Central memory CD8-positive, alpha-beta T cell (primary cell): ENCODE measurements at places on chromosomes 7 and 10.
A peak's percentile ranks its signal among the peaks of the same experiment; 100 is the strongest.

DNA sequence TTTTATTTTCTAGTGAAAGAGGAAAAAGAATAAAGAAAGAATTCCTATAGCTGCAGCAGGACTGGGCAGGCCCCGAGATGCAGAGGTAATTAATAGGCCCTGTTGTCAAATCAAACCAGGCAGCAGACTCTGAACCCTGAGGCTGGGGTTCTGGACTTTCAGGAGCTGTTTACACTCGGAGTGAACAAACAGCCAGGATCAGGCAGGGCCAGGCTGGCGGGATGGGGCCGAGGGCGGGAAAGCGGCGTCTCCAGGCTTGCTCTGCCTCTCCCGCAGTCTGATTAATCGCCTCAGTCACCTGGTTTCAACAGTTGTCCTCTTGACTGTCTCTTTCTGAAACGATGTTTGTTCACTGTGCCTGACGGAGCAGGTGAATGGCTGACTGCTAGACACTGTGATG, 675.4 kb upstream of the FOXK1 start:
- no peak overlapping the region for H3K27ac ChIP-seq
- no peaks in the 10 kb centered on the region for H3K4me1 ChIP-seq
- H3K4me3 ChIP-seq = no peak overlapping the region
- DNase-seq = no peak
- no peaks in the 10 kb centered on the region for H3K36me3 ChIP-seq
- H3K27me3 ChIP-seq = peaks cover 32% of the 10 kb centered on the region

DNA sequence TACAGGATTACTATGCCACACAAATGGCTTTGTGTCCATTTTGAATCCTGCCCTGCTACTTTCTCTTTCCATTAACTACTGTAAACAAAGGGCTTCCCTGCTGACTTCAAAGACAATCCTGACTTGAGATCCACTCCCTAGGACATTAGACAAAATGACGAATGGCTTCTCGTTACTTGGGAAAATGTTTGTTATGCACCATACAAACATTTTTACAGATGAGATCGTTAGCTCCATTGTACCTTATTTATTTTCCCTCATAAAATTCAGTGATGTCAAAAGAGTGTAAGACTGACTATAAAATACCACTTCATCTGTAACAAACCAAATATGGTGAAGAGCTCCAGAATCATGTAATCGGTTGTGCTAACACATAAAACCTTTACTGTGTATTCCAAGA, 121.8 kb downstream of the CD36 start:
- no peaks in the 10 kb centered on the region for H3K36me3 ChIP-seq
- no peak overlapping the region for H3K27ac ChIP-seq
- no peak overlapping the region for H3K4me3 ChIP-seq
- no peaks in the 10 kb centered on the region for H3K27me3 ChIP-seq

DNA sequence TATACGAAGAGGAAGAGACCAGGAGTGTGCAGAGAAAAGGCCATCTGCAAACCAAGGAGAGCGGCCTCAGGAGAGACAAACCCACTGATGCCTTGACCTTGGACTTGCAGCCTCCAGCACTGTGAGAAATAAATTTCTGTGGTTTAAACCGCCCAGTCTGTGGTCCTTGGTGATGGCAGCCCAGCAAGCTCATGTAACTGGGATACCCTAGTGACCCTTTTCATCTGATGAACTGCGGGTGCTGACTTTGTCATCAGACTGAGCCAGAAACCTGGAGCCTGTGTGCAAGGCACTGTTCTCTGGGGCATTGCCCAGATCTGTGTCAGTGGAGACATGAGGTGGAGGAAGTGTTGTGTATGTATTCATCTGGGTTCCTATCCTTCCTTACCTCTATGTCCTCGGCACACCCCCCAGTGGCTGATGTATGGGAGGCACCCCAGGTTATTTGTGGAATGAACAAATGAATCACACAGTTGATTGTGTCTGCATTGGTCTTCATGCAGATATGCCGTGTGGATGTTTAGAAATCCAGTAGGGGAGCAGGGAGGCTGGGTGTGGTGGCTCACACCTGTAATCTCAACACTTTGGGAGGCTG, 64.5 kb upstream of the BTBD16 start:
- no peak overlapping the region for H3K4me3 ChIP-seq
- no peaks in the 10 kb centered on the region for H3K4me1 ChIP-seq
- H3K36me3 ChIP-seq = no peaks in the 10 kb centered on the region
- no peak for DNase-seq

DNA sequence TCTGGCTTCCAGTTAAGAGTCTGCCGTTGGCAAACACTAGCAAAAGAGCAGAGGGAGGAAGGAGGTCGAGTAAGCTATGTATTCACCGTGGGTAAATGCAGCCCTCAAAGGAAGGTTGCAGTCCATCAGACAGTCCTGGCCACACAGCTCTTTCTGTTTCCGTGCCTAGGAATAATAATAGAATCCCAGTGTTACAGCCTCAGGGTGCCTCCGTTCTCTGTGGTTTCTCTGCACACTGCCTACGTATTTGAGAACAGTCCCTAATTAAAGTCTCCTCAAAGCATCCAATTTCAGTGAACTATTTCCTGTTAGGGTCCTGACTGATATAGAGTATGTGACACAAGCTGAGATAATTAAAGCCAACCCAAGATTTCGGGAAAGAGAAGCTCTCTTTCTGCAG, 176.7 kb downstream of the GPAM start:
- H3K27me3 ChIP-seq = peaks cover 3% of the 10 kb centered on the region
- no peak overlapping the region for H3K27ac ChIP-seq
- DNase-seq = no peak
- no peak overlapping the region for H3K4me3 ChIP-seq
- no peaks in the 10 kb centered on the region for H3K36me3 ChIP-seq

DNA sequence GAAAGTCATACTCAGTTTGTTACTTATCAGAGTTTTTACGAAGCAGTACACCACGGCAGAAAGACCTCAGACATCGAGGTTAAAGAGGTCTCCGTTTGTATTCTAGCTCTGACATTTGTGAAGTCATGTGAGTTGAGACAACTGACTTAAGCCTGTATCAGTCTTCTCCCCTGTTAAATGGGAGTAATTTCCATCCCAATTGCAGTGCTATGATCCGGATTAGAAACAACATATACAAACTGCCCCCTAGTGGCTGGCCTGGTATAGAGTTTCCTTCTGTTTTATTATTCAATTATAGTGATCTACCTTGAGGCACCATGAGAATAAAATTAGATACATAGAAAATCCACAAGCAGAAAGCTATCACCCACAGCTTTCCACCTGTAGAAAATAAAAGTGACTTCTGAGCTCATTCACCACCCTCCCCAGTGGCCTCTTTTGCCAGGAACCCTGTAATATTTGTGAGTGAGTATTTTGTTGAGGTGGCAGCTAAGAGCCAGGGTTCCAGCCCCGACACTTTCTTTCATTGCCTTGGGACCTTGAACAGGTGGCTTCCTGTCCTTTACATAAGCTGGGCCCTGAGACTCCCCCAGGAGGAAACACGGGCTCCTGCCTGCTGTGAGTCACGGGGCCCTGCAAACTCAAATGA, 607.2 kb upstream of the MGMT start:
- peaks cover 10% of the 10 kb centered on the region for H3K27me3 ChIP-seq
- H3K27ac ChIP-seq = no peak overlapping the region
- no peaks in the 10 kb centered on the region for H3K36me3 ChIP-seq
- no peak for DNase-seq

GRCh38 chr10:132481690-132482089, 55.9 kb upstream of the INPP5A start:
- no peak for DNase-seq
- H3K27ac ChIP-seq = no peak overlapping the region
- H3K4me3 ChIP-seq = no peak overlapping the region
- peaks cover 37% of the 10 kb centered on the region for H3K27me3 ChIP-seq
- H3K36me3 ChIP-seq = peaks cover 2% of the 10 kb centered on the region
- H3K4me1 ChIP-seq = no peaks in the 10 kb centered on the region

DNA sequence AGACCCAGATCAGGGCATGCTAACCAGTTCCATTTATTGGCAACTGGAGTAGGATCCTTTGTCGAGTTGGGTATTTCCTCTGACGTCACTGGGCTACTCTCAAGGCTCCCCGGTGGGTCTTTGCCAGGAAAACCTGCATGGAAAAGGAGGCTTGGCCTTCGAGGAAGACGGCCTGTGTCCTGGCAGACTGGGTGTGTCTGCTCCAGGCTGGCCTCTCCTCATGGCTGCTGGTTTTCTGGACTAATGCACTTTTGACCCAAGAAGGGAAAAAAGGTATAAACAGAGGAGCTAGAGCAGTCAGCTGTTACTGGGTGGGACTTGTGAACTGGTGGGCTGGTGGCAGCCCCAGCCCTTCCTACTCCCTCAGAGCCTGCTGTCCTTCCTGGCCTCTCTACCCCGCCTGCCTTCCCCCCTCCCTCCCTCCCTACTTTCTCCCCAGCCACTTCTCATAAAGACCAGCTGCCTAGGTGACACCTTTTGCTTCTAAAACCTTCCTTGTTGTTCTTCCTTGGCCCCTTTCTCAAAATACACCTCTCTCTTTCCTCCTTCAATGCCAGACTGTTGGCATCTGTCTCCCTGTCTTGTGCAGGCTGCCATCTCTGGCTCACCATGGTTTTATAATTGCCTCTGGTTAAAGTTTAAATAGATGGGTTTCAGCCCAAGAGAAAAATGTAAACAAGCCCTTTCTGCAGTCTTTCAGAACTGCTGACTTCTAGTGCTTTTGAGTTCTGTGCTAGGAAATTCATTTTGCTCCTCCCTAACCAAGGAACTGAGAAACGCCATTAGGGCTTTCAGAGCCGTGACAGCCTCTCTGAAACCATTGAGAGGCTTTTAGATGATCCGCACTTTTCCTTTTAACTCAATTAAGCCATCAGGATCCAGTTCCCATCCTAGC, 101.8 kb upstream of the MKLN1 start:
- peaks cover 1% of the 10 kb centered on the region for H3K36me3 ChIP-seq
- peak overlapping the region; percentile 56 for H3K27ac ChIP-seq
- no peak for DNase-seq
- no peak overlapping the region for H3K4me3 ChIP-seq
- H3K4me1 ChIP-seq = peaks cover 10% of the 10 kb centered on the region
- H3K27me3 ChIP-seq = no peaks in the 10 kb centered on the region

GRCh38 chr10:122338609-122339441, 35.7 kb upstream of the PLEKHA1 start:
- H3K27me3 ChIP-seq = peaks cover 37% of the 10 kb centered on the region
- H3K4me1 ChIP-seq = peaks cover 5% of the 10 kb centered on the region
- H3K27ac ChIP-seq = no peak overlapping the region
- no peak for DNase-seq

- H3K36me3 ChIP-seq = no peaks in the 10 kb centered on the region
- H3K27ac ChIP-seq = no peak overlapping the region
- no peaks in the 10 kb centered on the region for H3K4me1 ChIP-seq
- DNase-seq = no peak
These were observed 195.6 kb upstream of the CSTF2T start for GRCh38 chr10:51894771-51895578.

GRCh38 chr7:101433688-101434087, 71.0 kb downstream of the COL26A1 start:
- H3K4me1 ChIP-seq = no peaks in the 10 kb centered on the region
- no peaks in the 10 kb centered on the region for H3K36me3 ChIP-seq
- H3K27me3 ChIP-seq = peaks cover 68% of the 10 kb centered on the region
- DNase-seq = no peak

- H3K4me3 ChIP-seq = no peak overlapping the region
- peaks cover 7% of the 10 kb centered on the region for H3K4me1 ChIP-seq
- peaks cover 2% of the 10 kb centered on the region for H3K36me3 ChIP-seq
- H3K27ac ChIP-seq = no peak overlapping the region
- DNase-seq = no peak
- H3K27me3 ChIP-seq = no peaks in the 10 kb centered on the region
These were observed 141.5 kb downstream of the LRRN3 start for GRCh38 chr7:111232249-111233084.

- no peak overlapping the region for H3K27ac ChIP-seq
- no peak overlapping the region for H3K4me3 ChIP-seq
- no peaks in the 10 kb centered on the region for H3K36me3 ChIP-seq
- H3K27me3 ChIP-seq = no peaks in the 10 kb centered on the region
These were observed 76.2 kb downstream of the VIPR2 start for GRCh38 chr7:159068488-159068811.

- no peak for DNase-seq
- H3K4me3 ChIP-seq = no peak overlapping the region
- no peak overlapping the region for H3K27ac ChIP-seq
- no peaks in the 10 kb centered on the region for H3K27me3 ChIP-seq
These were observed 70.0 kb downstream of the SMURF1 start for GRCh38 chr7:99073839-99074446.

- peaks cover 7% of the 10 kb centered on the region for H3K27me3 ChIP-seq
- H3K27ac ChIP-seq = no peak overlapping the region
- no peaks in the 10 kb centered on the region for H3K4me1 ChIP-seq
- DNase-seq = no peak
These were observed 2.6 kb upstream of the OPN4 start for GRCh38 chr10:86651631-86652331.

GRCh38 chr7:132045481-132045980, 489.1 kb upstream of the PODXL start:
- H3K4me3 ChIP-seq = no peak overlapping the region
- peaks cover 2% of the 10 kb centered on the region for H3K36me3 ChIP-seq
- H3K4me1 ChIP-seq = no peaks in the 10 kb centered on the region
- peaks cover 28% of the 10 kb centered on the region for H3K27me3 ChIP-seq
- H3K27ac ChIP-seq = no peak overlapping the region
